Stomach (tissue), 19 donors: ENCODE measurements at places on chromosomes 13 and 19. TPM values are rescaled to one million over a fixed set of nuclear protein-coding genes. Genes with fewer than 3 reads are reported as not detected.

SIAH3 gene
- not detected for total RNA-seq

DNA sequence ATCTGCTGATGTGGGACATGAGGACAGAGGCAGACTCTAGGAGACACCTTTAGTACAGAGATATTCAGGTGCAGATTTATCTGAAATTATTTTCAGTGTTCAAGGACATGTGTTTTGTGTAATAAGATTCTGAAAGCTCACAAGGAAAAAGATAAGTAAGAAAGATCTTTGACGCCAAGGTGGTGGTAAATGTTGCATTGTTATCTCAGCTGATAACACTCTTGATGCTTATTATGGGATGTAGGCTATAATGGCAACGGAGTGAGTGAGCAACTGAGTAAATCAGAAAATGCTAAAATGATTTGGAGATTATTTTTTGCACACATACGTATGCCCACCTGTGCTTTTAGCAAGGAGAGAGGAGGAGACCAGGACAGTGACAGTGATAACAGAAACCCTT, 510.9 kb downstream of the KLF12 start:
- H3K27ac ChIP-seq: no peak overlapping the region
- no peak overlapping the region for H3K4me3 ChIP-seq
- no peaks in the 10 kb centered on the region for H3K27me3 ChIP-seq
- no peak for DNase-seq
- no peaks in the 10 kb centered on the region for H3K36me3 ChIP-seq

DNA sequence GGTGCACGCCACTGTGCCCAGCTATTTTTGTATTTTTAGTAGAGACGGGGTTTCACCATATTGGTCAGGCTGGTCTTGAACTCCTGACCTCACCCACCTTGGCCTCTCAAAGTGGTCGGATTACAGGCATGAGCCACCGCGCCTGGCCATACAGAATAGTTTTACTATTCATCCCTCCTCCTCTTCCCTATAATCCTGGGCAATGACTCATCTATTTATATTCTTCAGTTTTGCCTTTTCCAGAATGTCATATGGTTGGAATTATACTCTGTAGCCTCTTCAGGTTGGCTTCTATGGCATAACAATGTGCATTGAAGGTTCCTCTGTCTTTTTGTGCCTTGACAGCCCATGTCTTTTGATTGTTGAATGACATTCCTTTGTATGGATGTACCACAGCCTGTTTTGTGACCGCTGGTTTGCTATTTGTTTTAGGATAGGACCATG, 22.2 kb upstream of the LRP3 start:
- H3K36me3 ChIP-seq: no peaks in the 10 kb centered on the region
- H3K4me3 ChIP-seq: no peak overlapping the region
- DNase-seq: no peak

DNA sequence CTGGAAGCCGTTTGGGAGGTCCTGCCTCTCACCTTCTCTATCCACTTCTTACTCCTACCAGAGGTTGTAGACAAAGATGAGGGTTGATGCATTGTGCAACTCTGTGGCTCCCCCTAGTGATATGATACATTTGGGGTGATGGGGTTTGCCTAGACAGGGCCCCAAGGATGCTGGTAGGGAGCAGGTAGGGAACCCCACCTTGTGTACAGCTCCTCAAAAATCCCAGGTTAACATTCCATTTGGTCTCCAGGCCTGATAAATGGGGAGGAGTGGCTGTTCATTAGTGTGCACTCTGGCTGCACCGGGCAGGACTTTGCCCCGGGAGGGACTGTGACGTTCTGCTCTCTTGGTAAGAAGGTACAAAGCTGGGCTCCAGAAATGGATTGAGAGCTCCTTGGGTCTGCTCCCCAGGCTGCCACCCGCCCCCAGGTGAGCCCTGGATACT, 19.2 kb downstream of the SIGLEC8 start:
- peaks cover 4% of the 10 kb centered on the region for H3K4me1 ChIP-seq
- H3K27me3 ChIP-seq: peaks cover 7% of the 10 kb centered on the region
- H3K27ac ChIP-seq: no peak overlapping the region
- peak; percentile 62 for DNase-seq
- no peaks in the 10 kb centered on the region for H3K36me3 ChIP-seq

- H3K4me1 ChIP-seq: peaks cover 47% of the 10 kb centered on the region
- H3K27me3 ChIP-seq: no peaks in the 10 kb centered on the region
- H3K36me3 ChIP-seq: no peaks in the 10 kb centered on the region
Measured at GRCh38 chr13:32587011-32587810, 959 bp downstream of the PDS5B start.

GRCh38 chr19:16003391-16003790, 54.6 kb downstream of the OR10H4 start:
- H3K36me3 ChIP-seq: no peaks in the 10 kb centered on the region
- no peak for DNase-seq
- H3K27ac ChIP-seq: no peak overlapping the region
- no peak overlapping the region for H3K4me3 ChIP-seq
- H3K4me1 ChIP-seq: peaks cover 5% of the 10 kb centered on the region
- no peaks in the 10 kb centered on the region for H3K27me3 ChIP-seq

- H3K27ac ChIP-seq: no peak overlapping the region
- H3K4me1 ChIP-seq: peaks cover 8% of the 10 kb centered on the region
- H3K36me3 ChIP-seq: no peaks in the 10 kb centered on the region
- H3K4me3 ChIP-seq: no peak overlapping the region
- no peaks in the 10 kb centered on the region for H3K27me3 ChIP-seq
- DNase-seq: no peak
Measured at GRCh38 chr13:24007979-24008620, 110.8 kb upstream of the C1QTNF9B start.

CYP2A6 gene
- total RNA-seq: not detected

DNA sequence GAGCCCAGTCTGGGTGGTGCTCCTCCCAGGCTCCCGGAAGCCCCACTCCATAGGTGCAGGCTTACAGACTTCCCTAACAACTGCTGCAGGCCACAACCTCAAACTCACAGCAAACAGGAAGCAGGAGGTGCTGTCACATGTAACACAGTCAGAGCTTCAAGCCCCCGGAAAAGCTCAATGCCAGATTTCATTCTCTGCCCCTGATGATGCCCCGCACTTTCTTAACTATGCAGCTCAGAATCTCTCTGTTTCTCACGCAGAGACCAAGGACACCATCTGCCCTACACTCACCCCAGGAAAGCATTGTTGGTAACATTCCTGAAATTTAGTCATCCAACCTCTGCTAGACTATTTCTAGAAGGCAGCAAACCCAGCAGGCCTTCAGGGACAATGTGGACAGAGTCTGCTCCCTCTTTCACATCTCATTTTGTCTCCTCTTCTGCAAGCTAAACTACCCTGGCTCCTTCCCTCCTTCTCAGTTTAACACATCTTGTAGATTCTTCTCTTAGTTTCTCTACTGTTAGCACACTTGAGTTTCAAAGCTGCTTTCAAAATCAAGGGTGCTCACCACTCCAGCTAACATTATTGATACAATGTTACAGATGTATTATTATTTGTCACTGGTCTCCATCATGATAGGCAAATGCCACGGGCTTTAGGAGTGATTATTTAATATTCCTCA, 162.5 kb downstream of the KCTD12 start:
- DNase-seq: peak; percentile 46
- peaks cover 4% of the 10 kb centered on the region for H3K4me1 ChIP-seq
- no peaks in the 10 kb centered on the region for H3K27me3 ChIP-seq
- no peak overlapping the region for H3K27ac ChIP-seq

DNA sequence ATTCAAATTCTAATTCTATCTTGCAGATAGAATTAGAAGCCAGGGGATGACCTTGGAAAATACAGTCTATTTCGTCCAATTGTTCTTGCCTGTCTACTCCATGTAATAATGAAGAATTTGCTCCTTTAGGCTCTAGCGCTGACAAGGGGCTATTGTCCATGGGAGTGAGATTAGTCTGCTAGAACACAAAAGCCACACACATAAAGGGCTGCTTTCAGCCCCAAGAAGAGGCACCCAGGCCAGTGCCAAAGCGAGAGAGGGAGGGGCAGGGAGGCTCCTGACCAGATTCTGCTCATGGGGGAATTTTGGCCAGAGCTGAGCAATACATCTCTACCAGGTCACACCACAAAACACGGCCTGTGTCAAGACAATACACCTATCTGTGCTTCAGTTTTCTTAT, 1306.9 kb downstream of the UQCRFS1 start:
- H3K4me3 ChIP-seq: no peak overlapping the region
- no peaks in the 10 kb centered on the region for H3K36me3 ChIP-seq

GRCh38 chr19:366951-367350, 22.4 kb upstream of the MIER2 start:
- no peaks in the 10 kb centered on the region for H3K4me1 ChIP-seq
- no peak overlapping the region for H3K27ac ChIP-seq
- peaks cover 80% of the 10 kb centered on the region for H3K27me3 ChIP-seq
- no peaks in the 10 kb centered on the region for H3K36me3 ChIP-seq
- H3K4me3 ChIP-seq: no peak overlapping the region

ZNF492 gene
- total RNA-seq: 1.7 TPM

ZNF175 gene
- 3.8 TPM for total RNA-seq

KLK4 gene
- total RNA-seq: not detected

CEACAM5 gene
- total RNA-seq: 101 TPM

DNA sequence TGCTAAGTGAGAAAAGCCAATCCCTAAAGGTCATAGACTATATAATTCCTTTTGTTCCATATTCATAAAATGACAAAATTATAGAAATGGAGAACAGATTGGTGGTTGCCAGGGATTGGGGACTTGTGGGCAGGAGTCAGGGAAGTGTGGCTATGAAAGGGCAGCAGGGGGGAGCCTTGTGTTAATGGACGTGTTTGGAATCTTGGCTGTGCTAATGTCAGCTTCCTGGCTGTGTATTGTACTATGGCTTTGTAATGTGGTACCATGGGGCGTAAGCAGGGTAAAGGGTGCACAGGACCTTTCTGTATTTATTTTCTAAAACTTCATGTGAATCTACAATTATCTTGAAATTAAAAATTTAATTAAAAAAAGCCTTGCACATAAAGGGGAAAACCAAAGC, 248.5 kb downstream of the UQCRFS1 start:
- H3K4me3 ChIP-seq: no peak overlapping the region
- no peaks in the 10 kb centered on the region for H3K4me1 ChIP-seq
- H3K27me3 ChIP-seq: no peaks in the 10 kb centered on the region
- H3K27ac ChIP-seq: no peak overlapping the region
- DNase-seq: no peak

GRCh38 chr13:72507416-72508199, 219.8 kb downstream of the MZT1 start:
- no peak overlapping the region for H3K4me3 ChIP-seq
- no peaks in the 10 kb centered on the region for H3K36me3 ChIP-seq
- H3K27ac ChIP-seq: no peak overlapping the region
- DNase-seq: no peak
- no peaks in the 10 kb centered on the region for H3K27me3 ChIP-seq
